ENCODE measurements at places on chromosomes 3 and 15.

GRCh38 chr3:98982351-98982750 lies 80.9 kb upstream of the DCBLD2 start:
- DNase-seq = no peak

- DNase-seq = no peak
Observed at GRCh38 chr3:134640872-134641470, 9.9 kb downstream of the KY start.

DNA sequence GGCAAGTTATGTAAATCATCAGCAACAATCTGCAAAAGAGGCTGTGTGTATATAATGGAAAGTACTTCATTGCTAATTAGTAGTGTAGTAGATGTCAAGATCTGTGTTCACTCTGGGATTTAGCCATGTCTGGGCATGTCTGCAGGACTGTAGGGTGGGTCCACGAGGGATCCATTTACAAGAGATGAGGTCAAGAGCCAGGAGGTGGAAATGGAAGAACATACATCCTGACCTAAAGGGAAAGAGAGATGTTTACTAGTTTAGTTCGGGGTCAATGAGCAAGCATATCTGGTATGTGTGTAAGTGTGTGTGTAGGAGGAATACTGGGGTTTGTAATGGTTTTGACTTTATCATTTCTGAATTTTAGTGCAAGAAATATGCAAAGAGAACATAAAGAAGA lies 171.5 kb upstream of the NANOGP8 start:
- DNase-seq = no peak

- no peak for DNase-seq
Observed at GRCh38 chr3:164451072-164451910, 627.0 kb downstream of the SI start.

DNA sequence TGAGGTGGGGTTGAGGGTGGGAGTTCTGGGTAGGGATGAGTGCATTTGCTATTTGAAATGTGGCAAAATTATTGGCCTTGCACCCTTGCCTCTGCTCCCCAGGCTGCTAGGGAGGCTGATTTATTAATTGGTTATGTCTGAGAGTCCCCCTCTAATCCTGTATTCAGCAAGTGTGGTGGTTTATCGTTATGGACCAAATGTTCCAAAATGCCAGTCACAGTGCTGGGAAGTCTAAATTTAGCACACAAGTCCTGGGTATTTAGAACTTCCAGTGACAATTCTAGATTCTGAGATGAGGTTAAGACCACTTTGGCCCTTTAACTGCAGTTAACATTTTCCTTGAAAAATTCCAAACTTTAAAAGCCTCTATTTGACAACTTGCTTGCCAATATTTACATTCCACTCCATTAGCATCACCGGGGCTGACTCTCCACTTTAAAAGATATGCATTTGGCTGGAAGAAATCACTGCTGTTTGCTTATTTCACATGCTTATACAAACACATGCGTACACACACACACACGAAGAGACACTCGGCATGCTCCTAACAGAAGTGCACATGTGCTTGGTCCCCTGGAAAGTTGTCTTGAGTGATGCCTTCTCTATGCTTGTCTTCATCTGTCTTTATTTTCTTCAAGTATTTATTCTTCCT lies 247.7 kb downstream of the IL20RB start:
- DNase-seq = no peak

GRCh38 chr3:64008487-64009351 lies 14.6 kb downstream of the PSMD6 start:
- DNase-seq = no peak

- no peak for DNase-seq
Observed at GRCh38 chr15:60548101-60548500, 69.2 kb upstream of the ICE2 start.

- peak; percentile 16 for DNase-seq
Observed at GRCh38 chr3:105866656-105867653, 1.9 kb downstream of the CBLB start.

DNA sequence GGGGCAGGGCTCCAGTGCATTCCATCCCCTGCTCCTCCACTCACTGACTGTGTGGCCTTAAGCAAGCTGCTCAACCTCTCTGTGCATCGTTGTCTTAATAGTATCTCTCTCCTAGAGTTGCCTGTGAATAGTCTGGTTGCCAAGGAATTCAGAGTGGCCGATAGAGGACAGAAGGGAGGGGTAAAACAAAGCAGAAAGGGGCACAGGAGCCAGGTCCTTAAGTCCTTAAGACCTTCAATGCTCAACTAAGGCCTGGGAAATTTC lies 13.7 kb upstream of the CYP11A1 start:
- DNase-seq = no peak

GRCh38 chr3:173217127-173217526 lies 76.1 kb upstream of the SPATA16 start:
- DNase-seq = no peak

GRCh38 chr3:160755776-160756304 lies at the start of gene PPM1L:
Gene PPM1L, plus strand, starts transcription at chr3:160756231.
- DNase-seq = no peak

GRCh38 chr3:100023595-100023994 lies 90.7 kb downstream of the FILIP1L start:
- DNase-seq = no peak

DNA sequence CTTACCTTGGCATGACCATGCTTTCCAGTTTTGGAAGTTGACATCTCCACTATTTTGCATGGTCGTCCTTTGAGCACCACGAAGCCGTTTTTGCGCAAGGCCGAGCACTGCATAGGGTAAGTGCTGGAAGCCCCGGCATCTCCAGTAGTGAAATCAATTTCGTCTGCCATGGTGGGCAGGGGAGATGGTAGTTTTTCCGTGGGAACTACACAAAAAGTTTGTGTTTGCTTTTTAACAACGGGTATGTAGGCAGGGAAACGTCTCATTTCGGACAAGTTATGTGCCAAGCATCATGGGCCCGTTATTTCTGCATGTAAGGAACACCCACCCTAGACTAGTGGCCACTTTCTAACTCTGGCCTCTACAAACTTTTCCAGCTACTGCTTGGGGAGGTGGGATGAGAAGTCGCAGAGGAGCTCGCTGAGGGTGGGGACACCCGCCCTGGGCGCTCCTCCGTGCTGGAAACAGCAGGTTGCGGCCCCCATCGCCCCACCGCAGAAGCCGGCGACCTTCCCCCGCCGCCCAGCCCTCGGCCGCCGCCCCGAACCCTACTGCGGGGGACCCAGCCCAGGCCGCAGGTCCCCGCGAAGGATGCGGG lies 701 bp downstream of the EIF5A2 start:
- DNase-seq = no peak

GRCh38 chr15:34588046-34588674 lies 4.7 kb upstream of the GOLGA8B start:
- DNase-seq = peak; percentile 45

DNA sequence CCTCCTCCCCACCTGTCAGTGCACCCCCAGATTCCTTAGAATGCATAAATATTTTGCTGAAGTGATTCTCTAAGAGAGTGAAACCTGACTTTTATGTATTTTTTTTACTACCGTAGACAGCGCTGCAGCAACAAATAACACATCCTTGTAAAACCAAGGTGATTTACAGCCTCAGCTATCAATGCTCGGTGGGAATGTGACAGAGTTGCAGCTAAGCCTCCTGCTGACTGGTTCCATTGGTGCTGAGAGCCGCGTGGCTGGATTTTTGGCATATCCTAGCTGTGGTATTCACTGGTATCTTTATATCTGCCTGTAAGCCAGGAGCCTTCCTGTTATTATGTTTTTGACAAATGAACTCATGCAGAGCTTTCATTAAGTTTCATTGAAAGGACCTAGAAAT lies 11.0 kb downstream of the FGD5 start:
- DNase-seq = no peak

GRCh38 chr3:173238091-173238490 lies 97.1 kb upstream of the SPATA16 start:
- no peak for DNase-seq

GRCh38 chr3:49568965-49569364 lies 14.7 kb downstream of the BSN start:
- DNase-seq = no peak

DNA sequence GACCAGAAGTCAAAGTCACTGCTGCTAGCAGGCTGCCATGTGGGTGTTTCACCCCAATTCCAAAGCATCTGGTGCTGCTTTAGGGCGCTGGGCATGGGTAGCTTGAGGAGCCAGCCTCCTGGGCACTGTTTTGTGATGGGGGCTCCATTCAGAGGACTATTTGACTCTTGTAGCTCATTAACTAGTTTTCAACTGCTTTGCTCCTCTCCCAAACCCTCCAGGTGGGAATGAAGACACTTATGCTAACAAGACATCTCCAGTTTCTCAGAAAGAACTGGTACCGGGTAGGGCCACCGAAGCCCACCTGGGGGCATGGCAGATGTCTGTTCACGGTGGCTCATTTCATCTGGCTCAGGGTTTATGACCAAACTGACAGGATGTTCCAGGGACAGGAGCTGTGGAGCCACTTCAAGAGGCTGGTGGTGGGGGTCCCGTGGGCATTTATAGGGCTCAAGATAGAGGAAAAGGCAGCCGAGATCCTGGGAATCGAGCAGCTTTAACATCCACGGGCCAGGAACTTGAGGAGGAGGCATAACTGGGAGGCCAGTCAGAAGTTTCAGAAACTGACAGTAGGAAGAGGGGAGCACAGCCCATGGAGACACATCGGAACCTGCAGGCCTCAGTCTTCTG lies 17.7 kb downstream of the AMOTL2 start:
- DNase-seq = no peak

DNA sequence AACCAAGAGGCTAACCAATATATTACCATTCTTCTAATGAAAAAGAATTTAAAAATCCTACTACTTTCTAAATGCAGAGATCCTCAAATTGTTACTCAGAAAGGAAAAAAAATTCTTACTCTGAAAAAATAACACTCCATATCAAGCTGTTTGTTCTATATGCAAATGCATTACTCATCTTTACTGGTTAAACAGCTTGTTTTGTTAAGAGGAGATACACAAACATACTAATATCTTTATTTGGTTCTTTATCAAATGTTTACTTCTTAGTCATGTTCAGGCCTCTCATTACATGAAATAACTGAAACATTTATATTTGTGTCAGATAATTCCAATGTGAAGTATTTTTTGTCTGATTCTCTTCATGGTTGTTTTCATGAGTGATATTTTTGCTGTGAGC lies 146.8 kb downstream of the PCCB start:
- DNase-seq = no peak

GRCh38 chr3:112013784-112014143 lies 15.0 kb downstream of the TAGLN3 start:
- DNase-seq = no peak

DNA sequence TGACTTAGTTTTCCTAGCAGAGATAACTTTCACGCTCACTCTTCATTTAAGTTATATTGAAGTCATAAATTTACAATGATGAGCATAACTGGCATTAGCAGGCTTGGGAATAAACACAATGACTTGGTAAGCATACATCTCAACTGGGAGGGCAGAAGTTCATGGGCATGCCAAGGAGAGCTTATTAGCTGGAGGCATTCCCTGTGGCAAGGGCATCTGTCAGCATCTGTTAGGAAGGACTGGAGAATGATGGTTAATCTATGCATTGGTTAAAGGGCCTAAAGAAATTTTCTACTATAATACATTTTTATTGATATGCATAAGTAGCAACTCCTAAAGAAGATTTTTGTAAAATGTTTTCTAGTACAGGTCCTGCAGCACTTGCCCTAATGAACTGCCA lies 52.4 kb downstream of the NEK11 start:
- no peak for DNase-seq

DNA sequence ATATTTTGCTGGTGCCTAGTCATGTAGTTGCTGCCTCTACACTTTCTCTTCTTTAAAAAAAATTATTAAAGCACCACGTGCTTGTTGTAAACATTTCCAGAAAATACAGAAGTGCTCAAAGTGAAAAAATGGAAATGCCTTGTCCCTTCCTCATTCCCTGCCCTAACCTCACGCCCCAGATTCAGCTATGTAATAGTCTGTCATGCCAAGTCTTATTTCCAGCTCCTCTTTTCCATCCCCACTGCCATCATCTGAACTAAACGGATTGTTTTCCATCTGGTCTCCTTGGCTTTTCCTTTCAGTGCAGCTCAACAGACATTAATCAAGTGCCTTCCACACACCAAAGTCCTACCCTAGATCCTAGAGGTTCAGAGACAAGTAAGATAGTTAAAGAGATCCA lies 15.5 kb downstream of the ZNF774 start:
- no peak for DNase-seq

GRCh38 chr15:83658430-83659416 lies 4.8 kb downstream of the ADAMTSL3 start:
- no peak for DNase-seq

DNA sequence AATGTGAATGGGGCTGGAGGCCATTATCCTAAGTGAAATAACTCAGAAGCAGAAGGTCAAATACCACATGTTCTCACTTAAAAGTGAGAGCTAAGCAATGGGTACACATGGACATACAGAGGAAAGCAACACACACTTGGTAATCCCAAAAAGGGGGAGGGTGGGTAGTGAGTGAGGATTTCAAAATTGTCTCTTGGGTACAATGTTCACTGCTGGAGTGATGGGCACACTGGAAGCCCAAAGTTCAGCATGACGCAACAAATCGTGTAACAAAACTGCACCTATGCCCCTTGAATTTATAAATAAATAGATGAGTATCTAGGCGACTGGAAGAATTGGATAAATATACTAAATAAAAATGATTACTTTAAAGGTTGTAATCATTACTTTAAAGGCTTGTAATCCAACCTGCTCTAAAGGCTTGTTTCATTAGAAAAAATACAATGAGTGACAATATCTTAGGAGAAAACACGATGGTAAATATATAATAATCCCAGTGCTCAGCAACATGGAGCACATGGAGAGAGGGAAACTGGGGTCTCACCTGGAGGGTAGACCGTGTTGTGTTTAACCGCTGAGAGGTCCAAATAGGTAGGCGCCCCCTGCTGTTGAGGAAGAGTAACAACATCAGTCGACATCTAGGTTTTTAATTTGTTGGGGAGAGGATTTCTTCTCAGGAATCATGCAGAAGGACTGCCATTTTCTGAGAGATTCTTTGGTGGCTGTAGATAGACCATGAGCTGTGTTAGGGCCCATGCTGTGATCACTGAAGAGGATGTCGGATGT lies 78.5 kb upstream of the ROBO1 start:
- peak; percentile 5 for DNase-seq

GRCh38 chr15:85380217-85380811 lies at the start of gene AKAP13:
Gene AKAP13, plus strand, starts transcription at chr15:85380603. Its CDS starts 105,118 bp downstream, at chr15:85485721.
- peak; percentile 92 for DNase-seq

DNA sequence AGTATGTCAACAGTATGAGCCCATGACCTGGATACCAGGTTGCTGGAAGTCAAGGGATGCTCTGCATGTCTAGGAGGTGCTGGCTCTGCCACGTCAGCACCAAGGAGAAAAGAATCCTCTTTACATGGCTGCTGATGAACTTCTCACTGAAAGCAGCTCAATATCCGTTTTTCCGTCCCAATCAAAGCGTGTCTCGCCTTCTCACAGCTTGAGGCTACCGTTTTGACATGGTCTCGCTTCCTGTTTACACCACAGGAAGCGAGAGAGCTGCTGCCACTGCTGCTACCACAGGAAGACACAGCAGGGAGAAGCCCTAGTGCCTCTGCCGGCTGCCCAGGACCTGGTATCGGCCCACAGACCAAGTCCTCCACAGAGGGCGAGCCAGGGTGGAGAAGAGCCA lies 27.3 kb downstream of the STARD5 start:
- DNase-seq = no peak

GRCh38 chr15:76988867-76989780 lies 5.8 kb upstream of the PSTPIP1 start:
- no peak for DNase-seq

Data from hematopoietic multipotent progenitor cell treated with erythropoietin and hydrocortisone succinate and interleukin-3 and kit ligand, for 17 days (in vitro differentiated cells).